ENCODE measurements at places on chromosomes 3 and 15.

- DNase-seq = no peak
Observed at GRCh38 chr15:85475317-85475701, 94.9 kb downstream of the AKAP13 start.

GRCh38 chr3:49519916-49520385, 34.3 kb upstream of the BSN start:
- no peak for DNase-seq

DNA sequence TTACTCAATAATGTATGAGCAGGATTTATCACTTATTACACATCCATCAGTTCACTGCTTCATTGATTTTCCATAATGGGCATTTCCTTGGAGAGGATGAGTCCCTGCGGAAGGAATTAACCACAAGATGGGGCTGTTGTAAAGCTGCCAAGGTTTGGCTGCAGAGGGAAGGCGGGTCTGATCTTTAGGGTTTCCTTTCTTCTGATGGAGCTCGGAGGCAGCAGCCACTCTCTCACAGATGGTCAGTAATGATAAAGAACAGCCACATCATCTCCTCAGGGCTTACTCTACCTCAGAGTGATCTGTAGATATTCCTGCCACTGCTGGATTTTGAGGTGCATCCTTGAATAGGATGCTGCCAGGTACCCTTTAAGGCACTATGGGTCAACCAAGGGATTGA, 115.2 kb downstream of the USP13 start:
- peak; percentile 40 for DNase-seq

- no peak for DNase-seq
Observed at GRCh38 chr3:37905987-37906674, 44.5 kb downstream of the CTDSPL start.

DNA sequence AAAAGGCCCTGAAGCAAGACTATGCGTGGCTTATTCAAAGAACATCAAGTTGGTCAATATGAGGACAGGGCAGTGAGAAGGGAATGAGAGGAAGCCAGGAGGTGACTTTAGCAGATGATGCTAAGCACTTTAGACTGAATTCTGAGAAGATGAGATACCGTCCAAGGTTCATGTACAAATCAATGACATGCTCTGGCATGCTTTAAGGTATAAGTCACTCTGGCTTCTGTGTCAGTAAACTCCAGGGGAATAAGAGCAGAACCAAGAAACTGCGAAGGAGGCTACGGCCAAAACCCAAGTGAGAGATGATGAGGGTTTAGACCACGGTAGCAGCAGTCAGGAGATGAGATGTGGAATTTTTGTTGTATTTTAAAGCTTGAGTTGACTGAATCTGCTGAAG, 8.9 kb upstream of the CCDC50 start:
- DNase-seq = no peak

GRCh38 chr3:184134746-184135148, 411 bp upstream of the EIF2B5 start:
- DNase-seq = no peak

GRCh38 chr3:94965867-94966475, 903.1 kb downstream of the NSUN3 start:
- no peak for DNase-seq

DNA sequence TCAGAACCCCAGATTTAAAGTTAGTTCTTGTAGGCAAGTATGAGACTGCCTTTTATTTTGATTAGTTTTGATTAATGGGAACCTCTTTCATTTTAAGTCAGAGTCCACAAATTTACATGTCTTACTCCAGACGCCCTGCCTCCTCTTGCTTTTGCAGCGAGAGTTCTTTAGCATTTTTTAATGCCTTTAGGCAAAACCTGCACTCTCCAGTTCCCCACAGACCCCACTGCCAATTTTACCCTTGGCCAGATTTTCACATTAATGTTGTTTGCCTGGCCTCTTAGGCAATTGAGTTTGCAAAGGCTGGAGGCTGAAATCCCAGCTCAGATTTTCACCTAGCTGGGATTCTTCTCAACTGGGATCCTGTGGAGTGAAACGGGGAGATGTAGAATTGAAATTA, 85.8 kb downstream of the GAP43 start:
- DNase-seq = no peak

- no peak for DNase-seq
Observed at GRCh38 chr3:174342171-174342570, 517.0 kb upstream of the NAALADL2 start.

- no peak for DNase-seq
Observed at GRCh38 chr3:171256445-171257250, 203.6 kb downstream of the TNIK start.

GRCh38 chr3:111725706-111726105, 130.6 kb upstream of the ZBED2 start:
- DNase-seq = no peak

GRCh38 chr15:43991206-43991605, 164.4 kb downstream of the WDR76 start:
- DNase-seq = no peak

DNA sequence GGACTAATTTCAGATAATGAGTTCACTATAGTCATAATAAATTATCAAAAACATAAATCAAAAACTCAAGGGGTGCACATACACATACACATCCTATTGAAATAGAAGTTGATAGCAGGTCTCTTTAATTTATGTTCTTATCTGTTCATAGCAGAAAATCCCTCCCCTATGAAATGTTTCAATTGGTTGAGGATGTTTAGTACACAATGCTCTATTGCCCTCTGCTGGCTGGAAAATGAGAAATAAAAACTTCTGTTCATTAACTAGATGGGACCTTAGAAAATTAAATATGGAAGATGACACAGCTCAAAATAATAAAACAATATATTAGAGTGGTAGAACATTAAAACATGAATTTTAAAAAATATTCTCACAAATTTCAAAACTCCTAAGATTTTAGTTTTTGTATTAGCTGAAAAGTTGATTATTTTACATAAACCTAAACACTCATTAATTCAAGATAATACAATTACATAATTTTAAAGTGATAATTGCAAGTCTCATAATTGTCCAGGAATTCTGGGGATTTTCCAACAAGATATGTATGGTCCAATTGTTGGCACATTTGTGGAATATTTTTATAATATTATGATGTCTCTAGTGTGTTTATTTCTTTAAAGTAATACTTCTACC, 735.0 kb downstream of the ROBO1 start:
- no peak for DNase-seq

- DNase-seq = no peak
Observed at GRCh38 chr3:159280386-159281191, 478.7 kb downstream of the MFSD1 start.

DNA sequence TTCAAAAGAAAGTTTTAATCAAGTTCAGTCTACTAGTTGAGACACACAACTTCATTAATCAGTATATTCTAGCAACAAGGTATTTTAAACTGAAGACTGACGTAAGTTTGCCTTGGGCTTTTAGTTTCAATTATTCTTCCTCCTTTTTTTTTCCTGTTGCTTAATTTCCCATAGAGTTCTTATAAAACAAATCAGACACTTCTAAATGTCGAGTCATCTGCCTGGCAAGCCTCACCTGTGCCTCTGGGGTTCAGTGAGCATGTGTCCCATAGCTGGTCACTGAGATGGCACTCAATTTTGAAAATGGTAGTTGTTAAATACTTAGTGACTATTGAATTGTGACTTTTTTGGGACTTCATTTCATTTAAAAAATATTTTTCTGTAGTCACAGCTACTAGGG, 27.4 kb downstream of the NKIRAS1 start:
- no peak for DNase-seq

- no peak for DNase-seq
Observed at GRCh38 chr3:177229791-177230190, 32.5 kb upstream of the TBL1XR1 start.

- peak; percentile 38 for DNase-seq
Observed at GRCh38 chr15:77753281-77753873, 120.7 kb upstream of the LINGO1 start.

DNA sequence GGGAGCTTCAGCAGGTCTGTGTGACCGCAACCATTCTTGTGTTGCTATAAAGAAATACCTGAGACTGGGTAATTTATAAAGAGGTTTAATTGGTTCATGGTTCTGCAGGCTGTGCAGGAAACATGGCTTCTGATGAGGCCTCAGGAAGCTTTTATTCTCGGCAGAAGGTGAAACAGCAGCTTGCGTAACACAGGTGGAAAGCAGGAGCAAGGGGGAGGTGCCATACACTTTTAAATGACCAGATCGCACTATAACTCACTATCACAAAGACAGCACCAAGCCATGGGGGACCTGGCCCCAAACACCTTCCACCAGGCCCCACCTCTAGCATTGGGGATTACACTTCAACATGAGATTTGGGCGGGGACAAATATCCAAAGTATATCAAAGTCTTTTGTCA, 8.3 kb upstream of the CIB2 start:
- no peak for DNase-seq

GRCh38 chr3:40035177-40035576, 225.8 kb downstream of the MYRIP start:
- no peak for DNase-seq

DNA sequence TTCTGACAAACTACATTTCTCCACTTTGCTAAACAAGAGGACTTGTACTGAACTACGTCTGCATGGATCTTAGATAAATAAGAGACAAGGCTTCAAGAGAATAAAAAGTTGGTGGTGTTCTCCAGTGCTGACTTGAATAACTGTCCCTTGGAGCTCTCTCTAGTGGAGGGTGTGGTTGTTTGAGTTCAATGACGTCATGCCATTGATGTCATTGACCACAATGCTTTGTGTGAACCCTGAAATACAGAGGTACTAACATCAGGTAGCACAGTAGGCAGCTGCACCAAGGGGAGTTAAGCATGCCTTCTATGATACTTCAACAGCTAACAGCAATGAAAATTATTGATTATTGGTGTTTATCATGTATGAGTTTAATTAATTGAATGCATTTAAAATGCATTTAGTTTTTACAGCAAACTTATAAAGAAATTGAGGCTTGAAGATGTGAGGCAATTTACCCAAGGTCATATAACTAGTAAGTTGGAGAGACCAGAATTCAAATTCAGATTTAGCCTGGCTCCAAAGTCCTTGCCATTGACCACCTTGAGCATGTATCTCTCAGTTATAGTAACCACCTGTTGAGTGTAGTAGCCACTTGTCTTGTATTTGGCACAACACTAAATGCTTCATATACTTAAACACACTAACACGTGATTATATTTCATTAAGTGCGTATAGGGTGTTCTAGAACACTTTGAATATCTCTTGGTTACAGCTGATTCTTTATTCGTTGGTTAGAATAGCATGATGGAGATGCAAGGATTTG, 126.0 kb upstream of the ANKRD28 start:
- DNase-seq = no peak

GRCh38 chr3:63967675-63968611, 55.4 kb downstream of the PSMD6 start:
- DNase-seq = no peak

DNA sequence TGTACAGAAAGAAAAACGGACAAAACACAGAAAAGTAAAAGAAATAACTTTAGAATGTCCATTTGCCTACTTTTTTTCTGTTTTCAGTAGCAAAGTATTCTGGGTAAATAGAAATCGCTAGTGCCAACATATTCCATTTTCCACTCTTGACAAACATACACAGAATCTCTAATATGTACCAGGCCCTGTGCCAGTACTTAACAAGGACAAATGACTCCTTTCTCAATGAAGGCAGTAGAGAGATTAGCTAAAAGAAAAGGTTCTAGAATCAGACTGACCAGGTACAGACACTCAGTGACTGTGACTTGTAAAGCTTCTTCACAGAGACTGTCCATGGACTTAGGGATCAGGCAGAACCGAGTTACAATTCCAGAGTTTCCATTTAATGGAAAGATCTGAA, 165.8 kb upstream of the STAC start:
- DNase-seq = no peak

DNA sequence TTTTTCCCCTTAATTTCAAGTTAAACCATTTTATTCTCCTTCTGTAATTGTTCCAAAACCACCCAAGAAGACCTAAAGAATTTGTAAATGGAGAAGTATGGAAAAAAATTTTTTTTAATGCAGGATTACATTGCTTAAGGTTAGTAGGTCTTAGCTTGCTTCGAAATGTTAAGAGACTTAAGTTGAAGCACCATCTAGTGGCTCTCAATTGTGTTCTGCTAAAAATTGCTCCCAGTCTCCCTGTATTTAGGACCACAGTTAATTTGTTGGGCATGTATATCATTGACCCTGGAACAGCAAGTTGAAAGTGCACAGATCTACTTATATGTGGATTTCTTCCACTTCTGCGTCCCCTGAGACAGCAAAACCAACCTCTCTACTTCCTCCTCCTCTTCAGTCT, 32.4 kb downstream of the CD200R1L start:
- no peak for DNase-seq

- no peak for DNase-seq
Observed at GRCh38 chr15:77905301-77905920, 172.1 kb downstream of the TBC1D2B start.

Measured in NT2/D1 (cell line).